ENCODE measurements at places on chromosomes 5 and 9.

GRCh38 chr5:59592101-59592500 lies 301.4 kb downstream of the PDE4D start:
- DNase-seq, result no peak

- no peak for DNase-seq
These were observed 4.6 kb downstream of the SMC5 start for GRCh38 chr9:70263421-70263820.

GRCh38 chr5:72041654-72042053 lies 65.6 kb upstream of the MAP1B start:
- no peak for DNase-seq

- peak; percentile 70 for DNase-seq
These were observed 42.8 kb downstream of the NFIB start for GRCh38 chr9:14271093-14271673.

GRCh38 chr5:126526493-126526892 lies 68.5 kb downstream of the ALDH7A1 start:
- DNase-seq, result no peak

GRCh38 chr9:133131506-133131905 lies 10.5 kb upstream of the RALGDS start:
- no peak for DNase-seq

DNA sequence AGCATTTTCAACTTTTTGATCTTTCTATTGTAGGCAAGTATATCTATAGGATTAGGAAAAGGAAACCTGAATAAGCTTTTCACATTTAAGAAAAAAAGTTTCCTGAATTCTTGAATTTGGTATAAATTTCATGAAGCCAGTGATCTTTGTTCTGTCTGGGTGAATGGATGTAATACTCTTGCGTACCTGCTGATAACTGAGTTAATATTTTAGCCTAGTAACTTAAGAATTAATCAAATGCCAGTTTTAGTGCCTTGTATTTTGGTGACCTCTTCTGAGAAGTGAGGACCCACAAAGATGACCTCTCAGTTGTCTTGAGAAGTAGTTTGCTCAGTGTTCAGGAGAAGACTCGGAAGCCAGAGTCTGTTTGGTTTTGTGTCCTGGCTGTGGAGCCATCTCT lies 77.9 kb downstream of the UHRF2 start:
- DNase-seq, result no peak

GRCh38 chr5:109805472-109805871 lies 115.7 kb downstream of the MAN2A1 start:
- DNase-seq, result no peak
